ENCODE measurements at places on chromosomes 6 and 20. TPM values are rescaled to one million over a fixed set of nuclear protein-coding genes. Genes with fewer than 3 reads are reported as not detected.

MOXD1 gene
- total RNA-seq, result 0.66 TPM

HSPA12B gene
- 4.4 TPM for total RNA-seq

- peak; percentile 92 for DNase-seq
These were observed 42.3 kb downstream of the UNC5CL start for GRCh38 chr6:40996591-40997233.

DNA sequence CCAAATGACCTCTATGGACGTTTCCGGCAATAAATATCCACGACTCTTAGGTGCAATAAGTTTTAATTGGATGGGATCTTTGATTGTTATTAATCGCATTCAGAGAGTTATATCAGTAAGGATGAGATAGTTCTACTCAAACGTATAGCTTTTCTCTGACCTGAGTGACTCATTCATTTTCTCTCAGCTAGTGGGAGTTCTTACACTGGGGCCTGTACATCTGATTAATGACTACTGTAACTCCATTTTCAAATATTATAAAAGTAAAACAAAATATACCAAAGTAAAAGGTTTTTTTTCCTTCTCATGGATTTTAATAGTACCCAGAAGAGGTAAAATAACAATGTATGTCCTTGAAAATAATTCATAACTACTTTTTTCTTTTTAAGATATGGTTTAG lies 41.1 kb upstream of the SAMD5 start:
- no peak for DNase-seq

DNA sequence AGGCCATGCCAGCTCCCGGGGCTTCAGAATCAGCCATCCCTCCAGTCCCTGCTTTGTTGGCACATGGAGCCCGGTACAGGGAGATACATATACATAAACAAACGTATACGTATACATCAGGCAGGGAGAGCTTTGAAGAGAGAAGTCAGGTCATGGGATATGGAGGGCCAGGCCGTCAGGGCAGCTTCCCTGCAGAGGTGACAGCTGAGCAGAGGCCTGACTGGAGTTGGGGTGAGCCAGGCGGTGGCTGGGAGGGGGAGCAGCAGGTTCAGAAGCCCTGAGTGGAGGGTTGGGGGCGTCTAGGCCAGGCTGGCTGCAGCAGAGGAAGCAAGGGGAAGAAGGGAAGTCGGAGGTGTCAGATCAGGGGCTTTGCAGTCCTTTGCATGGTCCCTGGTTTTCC lies 61.7 kb downstream of the STK35 start:
- DNase-seq, result no peak

- no peak for DNase-seq
These were observed 176.6 kb downstream of the NKAIN2 start for GRCh38 chr6:123980311-123980710.

DNA sequence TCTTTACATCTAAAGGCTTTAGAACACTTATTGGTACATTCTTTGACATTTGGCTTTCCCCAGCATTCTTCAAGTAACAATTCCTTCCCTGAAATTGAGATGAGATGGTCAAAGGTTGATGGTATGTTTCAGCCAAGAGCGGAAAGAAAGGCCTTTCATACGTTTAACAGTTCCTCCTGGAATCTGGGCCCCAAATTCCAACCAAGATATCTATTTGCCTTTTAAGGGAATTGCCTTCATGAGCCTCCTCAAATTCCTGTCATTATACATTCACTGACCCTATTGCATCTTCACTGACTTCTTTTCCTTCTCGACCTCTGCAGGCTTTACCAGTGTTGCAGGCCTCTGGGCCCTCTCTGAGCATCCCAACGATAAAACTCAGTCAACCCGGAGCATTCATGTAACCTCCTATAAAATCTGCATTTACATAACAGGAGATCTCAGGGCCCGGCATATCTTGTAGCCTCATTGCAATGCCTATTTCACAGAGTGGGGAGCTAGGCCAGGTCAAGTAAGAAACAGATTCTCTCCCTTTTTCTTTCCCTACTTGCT lies 18.3 kb upstream of the WFDC9 start:
- DNase-seq, result no peak

LST1 gene
- total RNA-seq, result 6.9 TPM

Measured in body of pancreas (tissue), 4 donors.